ENCODE measurements at places on chromosomes 6 and 20.

DNA sequence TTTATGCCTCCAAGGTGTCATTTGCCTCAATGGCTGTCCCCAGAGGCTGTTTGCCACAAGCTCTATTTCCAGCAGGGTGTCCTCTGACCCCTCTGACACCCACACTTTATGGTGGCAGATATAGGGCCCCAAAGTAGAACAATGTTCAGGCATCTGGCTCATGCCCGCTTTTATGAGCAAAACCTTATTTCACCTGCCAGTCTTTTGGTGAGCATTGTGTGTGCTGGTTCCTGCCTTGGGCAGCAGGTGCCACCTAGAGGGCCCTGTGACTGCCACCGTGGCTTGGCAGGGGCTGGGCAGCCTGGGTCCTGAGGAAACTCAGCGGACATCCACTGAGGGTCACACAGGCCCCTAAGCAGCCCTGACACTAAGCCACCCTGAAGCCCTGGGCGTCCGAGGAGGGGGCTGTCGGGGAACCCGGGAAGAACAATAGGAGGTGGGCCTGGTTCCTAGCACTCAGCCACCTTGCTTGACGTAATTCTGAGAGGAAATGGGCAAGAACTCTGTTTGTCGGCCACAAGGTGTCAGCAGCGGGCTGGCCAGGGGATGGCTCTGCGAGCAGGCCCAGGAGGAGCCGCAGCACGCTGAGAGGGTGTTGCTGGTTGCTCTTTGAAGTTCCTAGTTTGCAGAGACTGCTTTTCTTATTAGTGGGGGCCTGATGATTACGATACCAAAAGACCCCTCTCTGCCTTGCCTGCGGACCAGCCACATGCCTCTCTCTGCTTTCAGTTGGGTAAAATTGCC is 148.9 kb downstream of the SCML4 start:
- peak; percentile 87 for DNase-seq

DNA sequence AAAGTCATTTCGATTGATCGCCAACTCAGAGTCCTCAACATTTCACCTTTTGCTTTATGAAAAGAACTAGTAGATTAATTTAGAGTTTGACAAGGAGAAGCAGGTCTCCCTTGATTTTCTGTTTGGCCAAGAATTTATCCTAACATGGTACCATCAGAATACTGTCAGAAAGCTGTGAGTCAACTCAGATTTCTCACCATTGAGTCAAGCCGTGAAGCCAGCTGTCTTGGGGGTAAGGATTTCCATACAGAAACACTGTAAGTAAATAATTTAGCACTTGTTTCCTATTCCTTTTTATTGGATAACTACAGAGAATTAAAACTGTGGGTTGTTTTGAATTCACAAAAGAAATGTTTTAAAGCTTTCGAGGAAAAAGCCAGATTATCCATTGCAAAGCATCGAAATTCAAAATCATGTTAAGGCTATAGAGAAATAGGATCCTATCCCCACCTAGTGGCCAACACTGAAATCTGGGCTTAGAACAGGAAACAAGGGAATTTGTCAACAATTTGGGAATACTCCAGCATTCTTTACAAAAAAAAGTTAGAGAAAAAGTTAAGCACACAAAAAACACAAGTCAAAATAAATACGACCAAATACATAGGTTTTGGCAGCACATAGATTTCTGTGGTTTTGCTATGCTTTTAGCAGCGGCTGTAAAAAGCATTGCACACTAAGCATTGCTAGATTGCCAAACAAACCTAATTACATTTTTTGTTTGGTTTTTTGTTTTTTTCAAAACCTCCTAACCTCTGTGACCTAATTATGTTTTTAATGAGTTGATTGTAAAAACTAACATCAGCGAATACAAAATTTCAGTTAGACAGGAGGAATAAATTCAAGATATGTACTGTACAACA is 44.2 kb downstream of the COL11A2 start:
- peak; percentile 62 for DNase-seq

GRCh38 chr6:168641446-168641845 is 200.5 kb downstream of the SMOC2 start:
- DNase-seq, result no peak

- no peak for DNase-seq
These were observed 20.2 kb downstream of the ADNP start for GRCh38 chr20:50911030-50911429.

DNA sequence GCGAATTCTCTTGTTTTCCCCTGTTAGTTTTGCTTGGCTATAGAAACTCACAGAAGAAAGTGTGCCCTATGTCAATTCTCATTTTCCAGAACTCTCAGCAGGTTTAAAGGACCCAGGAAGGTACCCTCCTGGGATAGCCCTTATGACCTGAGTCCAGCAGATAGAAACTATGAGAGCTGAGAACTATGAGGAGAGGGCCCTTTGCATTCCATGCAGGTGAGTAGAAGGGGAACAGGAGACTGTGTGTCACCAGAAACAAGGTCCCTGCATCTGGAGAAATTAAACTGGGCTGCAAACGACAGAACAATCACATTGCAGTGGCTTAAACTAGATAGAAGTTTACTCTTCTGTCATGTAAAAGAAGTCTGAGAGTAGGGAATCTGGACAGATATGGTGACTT is 35.7 kb upstream of the SCUBE3 start:
- no peak for DNase-seq

DNA sequence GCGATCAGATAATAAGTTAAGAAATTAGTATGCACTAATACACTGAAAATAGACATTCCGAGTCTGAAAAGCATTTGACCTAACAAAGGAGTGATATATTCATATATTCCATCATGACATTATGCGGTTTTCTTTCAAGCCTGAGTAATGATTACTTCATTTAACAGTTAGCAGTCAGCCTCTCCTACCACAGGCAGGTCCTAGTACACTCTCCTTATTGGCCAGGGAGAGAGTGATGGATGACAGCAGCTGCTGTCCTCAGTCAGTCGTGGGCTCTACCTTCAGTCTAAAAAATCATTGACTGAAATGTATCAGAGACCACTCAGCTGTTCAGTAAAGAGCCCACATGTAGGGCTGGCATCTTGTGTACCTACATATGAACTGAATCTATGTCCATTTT is 33.2 kb upstream of the VGLL2 start:
- no peak for DNase-seq

- peak; percentile 71 for DNase-seq
These were observed 8.1 kb upstream of the TSPYL1 start for GRCh38 chr6:116287689-116288282.

DNA sequence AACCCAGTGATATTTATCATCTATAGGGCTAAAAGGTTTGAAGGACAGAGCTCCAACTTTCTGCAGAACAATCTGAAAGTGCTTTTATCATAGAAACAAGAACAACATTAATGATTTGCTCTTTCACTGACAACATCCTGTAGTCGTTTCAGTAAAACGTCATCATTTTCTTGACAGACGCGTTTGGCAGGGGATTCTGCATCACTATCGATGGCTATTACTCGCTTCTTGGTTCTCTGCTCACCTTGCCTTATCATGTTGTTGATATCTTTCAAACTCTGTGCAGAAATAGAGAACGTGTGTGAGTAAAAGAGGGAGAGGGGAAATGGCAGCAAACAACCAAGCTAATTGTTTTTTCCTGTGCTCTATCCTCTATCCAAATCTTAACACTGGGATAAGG is 47.1 kb upstream of the SAMHD1 start:
- no peak for DNase-seq

DNA sequence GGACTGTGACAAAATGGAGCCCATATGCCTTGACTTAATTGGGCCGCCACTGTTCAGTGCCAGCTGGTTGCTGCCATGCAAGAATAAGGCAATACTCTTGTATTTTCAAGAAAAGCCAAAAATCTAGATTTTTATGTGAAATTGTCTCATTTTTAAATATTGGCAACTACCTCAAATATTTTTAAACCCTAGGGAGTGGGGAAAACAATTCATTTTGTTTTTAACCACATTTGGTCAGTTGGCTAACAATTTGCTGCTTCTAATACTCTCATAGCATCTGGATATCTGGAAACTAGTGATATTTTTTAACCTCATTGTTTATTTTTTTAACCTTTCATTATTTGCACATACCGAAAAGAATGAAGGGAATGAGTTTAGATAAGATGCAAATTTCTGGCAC is 91.0 kb downstream of the EYA2 start:
- no peak for DNase-seq

GRCh38 chr6:170225852-170226417 is 64.9 kb downstream of the DLL1 start:
- DNase-seq, result no peak

GRCh38 chr20:14569641-14570040 is 232.2 kb upstream of the FLRT3 start:
- DNase-seq, result no peak

GRCh38 chr6:29924287-29924686 is 18.0 kb upstream of the HLA-A start:
- peak; percentile 29 for DNase-seq

DNA sequence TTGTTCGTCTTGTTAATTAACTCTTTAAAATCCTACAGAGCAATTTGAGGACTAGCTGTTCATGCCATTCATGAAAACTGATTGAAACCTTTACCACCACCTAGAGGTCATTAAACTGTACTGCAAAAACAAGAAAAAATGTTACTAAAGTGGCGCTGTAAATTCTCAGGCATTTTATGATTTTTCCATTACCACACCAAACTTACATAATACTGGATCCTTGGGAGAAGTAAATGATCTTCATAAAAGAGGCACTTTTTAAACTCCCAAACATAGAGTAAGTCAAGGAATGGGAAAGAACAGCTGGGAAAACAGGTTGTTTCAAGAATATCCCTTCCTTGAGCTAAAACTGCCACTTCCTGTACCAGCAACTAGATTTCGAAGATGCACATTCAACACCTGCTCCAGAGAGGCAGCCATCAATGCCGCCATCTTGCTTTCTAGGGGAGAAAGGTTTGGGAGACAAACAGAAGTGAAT is 54.3 kb downstream of the MYLIP start:
- peak; percentile 81 for DNase-seq

GRCh38 chr6:53873922-53874321 is 79.1 kb downstream of the LRRC1 start:
- no peak for DNase-seq

DNA sequence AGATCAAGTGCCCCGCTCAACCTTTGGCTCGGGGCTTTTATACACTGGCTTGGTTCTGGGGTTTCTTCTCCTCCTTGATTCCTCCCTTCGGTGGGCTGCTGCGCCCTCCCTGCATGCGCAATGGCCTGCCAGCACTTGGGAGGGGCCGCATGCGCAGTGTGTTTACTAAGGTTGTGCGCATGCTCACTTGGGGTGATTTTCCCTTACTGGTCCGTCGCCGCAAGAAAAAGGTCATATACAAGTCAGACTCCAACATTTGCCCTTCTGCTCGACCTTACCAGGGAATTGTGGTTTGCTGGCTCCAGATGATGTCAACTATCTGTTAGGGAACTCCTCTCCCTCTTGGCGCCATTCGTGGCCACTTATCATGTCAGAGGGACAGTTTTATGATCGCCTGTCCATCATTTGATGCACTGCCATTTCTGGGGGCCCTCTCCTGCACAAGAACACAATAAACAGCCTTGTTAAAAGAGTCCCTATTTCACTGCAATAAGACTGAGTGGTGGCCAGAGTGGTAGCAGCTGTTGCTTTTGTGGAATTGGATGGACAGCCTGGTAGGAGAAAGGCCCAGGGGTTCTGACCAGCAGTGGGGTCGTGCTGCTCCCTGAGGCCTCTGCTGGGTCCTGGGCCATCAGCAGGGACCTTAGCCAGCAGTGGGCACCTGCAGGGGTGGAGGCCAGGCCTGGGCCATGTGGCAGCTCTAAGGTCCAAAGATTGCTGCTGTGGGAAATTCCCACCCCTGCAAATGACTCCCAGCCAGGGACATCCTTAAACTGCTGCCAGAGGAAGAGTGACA is 2.8 kb upstream of the LBP start:
- DNase-seq, result peak; percentile 46

DNA sequence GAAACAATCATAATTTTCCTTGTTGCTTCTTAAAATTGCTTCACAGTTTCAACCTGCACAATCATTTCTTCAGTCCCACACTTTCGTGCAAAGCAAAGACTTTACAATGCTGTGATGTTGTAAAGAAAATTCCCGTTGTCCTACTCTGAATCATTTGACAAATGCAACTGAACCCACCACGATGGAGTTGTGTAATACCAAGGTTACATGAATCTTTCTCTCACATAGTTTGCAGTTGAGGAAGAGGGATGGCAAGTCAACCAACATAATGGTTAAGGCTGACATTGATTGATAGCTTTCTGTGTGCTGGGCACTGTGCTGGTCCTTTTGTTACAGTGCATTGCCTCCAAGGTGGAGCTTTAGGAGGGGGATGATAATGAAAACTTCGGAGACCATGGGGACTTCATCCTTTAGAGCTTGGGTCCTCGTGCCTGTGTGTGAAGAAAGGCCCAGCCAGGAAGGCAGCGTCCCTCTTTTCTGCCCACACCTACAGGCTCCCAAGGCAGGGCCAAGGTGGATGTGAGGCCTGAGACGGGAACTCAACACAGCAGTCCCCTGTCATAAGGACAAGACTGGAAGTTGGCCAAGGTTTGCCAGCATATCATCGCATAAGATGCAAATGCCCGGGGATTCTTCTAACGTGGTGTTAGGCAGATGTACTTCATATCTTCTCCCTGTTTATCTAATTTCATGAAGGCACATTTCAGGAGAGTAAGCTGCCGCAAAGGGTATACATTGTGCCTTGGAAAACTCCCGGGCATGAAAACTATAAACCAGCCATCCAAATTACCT is 96.9 kb downstream of the LY86 start:
- DNase-seq, result peak; percentile 79

- no peak for DNase-seq
These were observed 154.2 kb upstream of the TSHZ2 start for GRCh38 chr20:52817981-52818380.

DNA sequence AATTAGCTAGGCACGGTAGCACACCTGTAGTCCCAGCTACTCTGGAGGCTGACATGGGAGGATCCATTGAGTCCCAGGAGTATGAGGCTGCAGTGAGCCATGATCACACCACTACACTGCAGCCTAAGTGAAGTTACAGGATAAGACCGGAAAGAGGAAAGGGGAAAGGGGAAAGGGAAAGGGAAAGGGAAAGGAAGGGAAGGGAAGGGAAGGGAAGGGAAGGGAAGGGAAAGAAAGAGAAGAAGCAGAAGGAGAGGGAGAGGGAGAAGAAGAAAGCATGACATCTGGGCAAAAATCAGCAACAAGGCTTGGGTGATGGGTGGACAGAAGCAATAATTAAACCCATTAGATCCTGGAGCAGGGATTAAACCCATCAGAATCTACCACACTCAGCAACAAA is 101.7 kb upstream of the RAB32 start:
- no peak for DNase-seq

- DNase-seq, result peak; percentile 94
These were observed 124.2 kb downstream of the LY86 start for GRCh38 chr6:6712449-6713403.

DNA sequence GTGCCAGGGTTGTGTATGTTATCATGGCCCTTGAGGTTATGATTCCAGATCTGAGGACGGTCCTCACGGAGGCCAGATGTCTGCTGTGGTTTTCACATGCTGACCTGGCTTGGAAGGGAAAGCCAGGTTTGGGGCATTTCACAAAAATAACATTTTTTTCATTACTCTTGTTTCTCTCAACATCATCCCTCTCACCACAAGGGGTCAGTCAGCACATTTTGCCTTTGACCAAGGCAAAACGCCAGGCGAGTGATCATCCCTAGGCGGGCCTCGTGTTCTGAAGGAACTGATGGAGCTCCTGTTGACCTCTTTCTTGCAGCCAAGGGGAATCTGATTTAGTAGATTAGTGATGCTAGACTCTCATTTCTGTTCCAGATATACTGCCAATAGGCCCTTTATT is 133.5 kb downstream of the TBC1D7 start:
- DNase-seq, result peak; percentile 83

GRCh38 chr6:6711832-6712448 is 123.4 kb downstream of the LY86 start:
- DNase-seq, result peak; percentile 88

GRCh38 chr6:169589293-169589692 is 112.5 kb downstream of the WDR27 start:
- no peak for DNase-seq

GRCh38 chr6:43807228-43808061 is 37.4 kb downstream of the VEGFA start:
- peak; percentile 87 for DNase-seq

All from hematopoietic multipotent progenitor cell treated with erythropoietin and hydrocortisone succinate and interleukin-3 and kit ligand, for 6 days (in vitro differentiated cells).